ENCODE measurements at places on chromosomes 7 and 10.
A peak's percentile ranks its signal among the peaks of the same experiment; 100 is the strongest.

- peak; percentile 62 for DNase-seq
Measured at GRCh38 chr7:111090846-111091245, at the start of gene LRRN3. LRRN3 (plus strand) TSS chr7:111091127; CDS start chr7:111122773, 31,646 bp downstream.

- DNase-seq, result no peak
Measured at GRCh38 chr10:28906934-28907333, 229.6 kb downstream of the BAMBI start.

DNA sequence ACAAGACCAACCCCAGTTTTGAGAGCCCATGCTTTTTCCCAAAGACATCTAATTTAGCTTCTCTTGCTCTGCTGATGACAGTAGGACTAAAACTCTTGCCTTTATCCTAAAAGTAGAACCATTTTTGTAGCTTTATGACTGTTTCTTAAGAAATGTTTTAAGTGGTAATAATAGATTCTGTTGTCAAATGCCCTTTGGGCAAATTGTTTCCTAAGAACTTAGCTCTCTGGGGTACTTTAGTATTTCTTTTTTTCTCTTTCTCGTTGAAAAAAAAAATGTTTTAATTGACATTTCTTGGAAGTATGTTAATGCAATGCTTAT is 157.4 kb downstream of the ARID5B start:
- DNase-seq, result no peak

DNA sequence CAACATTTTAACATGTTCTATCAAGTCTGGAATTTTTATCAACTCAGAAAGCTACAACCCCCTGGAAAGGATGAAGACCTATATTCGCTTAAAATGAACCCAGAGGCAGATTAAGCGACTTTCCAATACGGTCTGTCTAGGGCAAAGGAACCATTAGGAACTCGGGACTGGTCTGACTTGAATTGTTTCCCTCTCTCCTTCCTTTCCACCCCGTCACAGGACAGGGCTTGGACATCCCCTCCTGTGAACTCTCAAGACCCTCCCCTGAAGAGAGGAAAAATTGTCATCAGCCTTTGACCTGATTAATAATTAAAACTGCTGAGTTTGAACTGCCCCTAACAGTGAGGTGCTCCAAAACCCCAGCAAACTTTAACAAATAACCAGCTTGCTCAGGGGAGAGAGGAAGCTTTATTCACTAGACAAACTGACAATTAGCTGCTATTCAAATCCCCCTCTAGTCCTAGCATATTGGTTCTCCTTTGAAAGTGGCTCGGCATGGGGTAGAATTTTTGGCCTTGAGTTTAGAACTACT is 22.6 kb upstream of the SLF2 start:
- DNase-seq, result no peak

DNA sequence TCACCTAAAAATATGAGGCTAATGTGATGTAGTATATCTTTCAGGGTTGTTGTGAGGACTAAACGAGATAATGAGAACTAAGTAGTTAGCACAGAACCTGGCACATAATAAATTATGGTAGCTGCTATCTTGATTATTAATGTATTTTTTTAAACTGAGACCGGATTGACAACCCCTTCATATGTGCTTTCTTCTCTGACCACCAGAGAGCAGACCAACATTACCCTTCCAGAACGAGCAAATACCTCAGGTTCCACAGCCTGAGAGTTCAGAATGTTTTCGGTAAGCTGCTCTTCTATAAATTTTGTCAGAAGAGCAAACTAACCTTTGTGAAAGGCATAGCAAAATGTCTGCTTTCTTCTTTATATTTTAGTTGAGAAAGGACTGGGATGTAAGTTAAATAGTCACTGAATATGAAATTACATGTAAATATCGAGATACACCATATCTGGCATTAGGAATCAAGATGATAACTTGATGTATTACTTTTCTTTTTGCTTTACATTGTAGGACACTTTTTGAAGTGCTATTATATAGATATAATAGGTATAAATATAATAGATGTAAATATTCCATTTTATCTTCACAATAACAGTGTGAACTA is 13.6 kb upstream of the BPGM start:
- DNase-seq, result peak; percentile 8

DNA sequence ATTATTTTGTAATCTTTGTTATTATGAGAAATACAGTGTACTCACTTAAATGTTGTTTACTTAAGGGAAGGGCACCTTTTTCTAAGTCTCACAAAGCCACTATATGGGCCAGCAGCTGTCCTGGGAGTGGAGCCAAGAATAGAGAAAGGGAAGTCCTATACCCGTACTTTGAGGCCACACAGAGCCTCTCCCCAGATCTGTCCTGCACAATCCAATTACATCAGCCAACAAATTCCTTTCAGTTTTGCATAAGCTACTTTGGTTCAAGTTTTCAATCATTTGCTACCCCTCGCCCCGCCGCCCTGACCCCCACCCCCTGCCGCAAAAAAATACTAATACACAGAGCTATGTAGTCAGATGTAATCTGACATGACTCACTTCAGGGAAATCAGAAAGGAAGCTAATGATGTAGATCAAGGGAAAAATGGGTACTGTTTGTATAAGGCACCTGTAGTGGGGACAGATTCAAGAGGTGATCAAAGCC is 297.4 kb upstream of the NEBL start:
- DNase-seq, result no peak

- no peak for DNase-seq
Measured at GRCh38 chr7:73985737-73986141, 42.2 kb upstream of the ELN start.

- DNase-seq, result no peak
Measured at GRCh38 chr10:62384447-62385081, 10.4 kb downstream of the ZNF365 start.

- DNase-seq, result no peak
Measured at GRCh38 chr10:80163741-80164341, 31.3 kb downstream of the PLAC9 start.

DNA sequence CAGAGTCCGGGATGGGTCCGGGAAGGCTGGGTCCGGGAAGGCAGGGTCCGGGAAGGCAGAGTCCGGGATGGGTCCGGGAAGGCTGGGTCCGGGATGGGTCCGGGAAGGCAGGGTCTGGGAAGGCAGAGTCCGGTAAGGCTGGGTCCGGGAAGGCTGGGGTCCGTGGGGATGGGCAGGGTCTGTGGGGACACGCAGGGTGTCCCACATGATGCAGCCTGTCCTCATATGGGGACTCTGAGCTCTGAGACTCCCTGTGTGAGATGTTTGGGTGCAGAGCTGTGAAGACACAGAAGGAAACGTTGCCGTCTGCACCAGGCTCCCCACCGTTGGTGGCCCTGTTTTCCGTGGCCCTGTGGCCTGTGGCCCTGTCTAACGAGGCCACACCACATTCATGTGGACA is 45.7 kb upstream of the ADGRA1 start:
- peak; percentile 18 for DNase-seq

DNA sequence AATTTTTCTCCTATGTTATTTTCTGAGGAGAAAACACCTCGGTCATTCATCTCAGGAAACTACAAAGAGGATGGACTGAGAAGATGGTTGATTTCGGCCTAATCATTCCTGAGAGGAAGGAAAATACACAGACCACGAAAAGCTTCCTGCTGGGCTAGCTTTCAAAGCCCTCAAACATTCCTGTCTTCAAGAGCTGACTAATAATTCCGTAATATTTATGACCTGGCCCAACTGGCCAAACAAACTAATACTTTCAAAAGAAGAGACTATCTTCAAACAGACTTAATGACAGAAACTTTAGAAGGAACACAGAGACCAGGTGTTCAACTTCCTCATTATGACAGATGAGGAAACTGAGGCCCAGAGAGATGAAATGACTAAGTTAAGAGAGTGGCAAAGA is 215.1 kb upstream of the FRMD4A start:
- DNase-seq, result no peak

- no peak for DNase-seq
Measured at GRCh38 chr10:15455456-15455855, 84.4 kb upstream of the FAM171A1 start.

DNA sequence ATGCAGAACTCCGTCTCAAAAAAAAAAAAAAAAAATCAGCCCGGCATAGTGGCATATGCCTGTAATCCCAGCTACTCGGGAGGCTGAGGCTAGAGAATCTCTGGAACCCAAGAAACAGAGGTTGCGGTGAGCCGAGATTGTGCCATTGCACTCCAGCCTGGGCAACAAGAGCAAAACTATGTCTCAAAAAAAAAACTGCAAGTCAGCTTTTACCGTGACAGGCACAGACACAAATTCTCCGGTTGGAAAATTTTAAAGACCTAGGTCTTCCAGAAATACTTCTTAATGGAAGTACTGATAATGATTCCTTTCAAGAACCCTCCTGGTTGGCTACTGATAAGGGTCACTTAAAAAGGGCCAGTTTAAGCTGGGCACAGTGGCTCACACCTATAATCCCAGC is 19.4 kb upstream of the ARPC1B start:
- DNase-seq, result no peak

DNA sequence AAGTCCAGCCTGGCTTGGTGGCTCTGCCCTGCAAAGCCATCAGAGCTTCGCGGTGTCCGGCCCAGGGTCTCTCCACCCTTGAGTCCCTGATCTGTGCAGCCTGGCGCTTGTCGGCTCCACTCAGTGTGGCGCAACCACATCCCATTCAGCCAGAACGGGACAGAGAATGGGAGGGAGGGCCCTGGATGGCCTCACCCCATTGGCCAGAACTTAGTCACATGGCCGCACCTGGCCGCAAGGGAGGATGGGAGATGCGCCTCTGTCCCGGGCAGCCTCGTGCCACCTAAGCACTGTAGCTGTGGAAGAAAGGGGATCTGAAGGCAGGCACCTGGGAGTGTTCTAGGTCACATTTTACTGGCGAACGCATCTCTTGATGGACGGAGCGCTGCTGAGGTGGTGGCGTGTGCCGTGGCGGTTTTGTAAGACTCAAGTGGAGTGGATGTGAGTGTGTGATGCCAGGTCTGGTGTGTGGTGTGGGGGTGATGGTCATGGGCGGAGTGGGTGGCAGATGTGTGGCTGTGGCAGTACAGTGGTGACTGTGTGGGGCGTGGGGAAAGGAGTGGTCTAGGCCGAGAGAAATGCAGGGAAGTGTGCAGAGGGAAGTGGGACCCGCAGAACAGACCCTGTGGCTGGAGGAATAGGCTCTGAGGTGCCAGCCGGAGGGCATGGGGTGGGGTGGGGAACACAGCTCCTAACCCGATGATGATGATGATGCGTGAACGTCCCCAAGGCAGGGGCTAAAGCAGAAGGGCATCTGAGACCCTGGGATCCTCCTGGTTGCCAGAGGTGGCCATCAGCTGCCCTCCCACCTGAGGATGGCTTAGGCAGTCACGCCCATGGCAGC is 19.0 kb downstream of the CLEC2L start:
- no peak for DNase-seq

DNA sequence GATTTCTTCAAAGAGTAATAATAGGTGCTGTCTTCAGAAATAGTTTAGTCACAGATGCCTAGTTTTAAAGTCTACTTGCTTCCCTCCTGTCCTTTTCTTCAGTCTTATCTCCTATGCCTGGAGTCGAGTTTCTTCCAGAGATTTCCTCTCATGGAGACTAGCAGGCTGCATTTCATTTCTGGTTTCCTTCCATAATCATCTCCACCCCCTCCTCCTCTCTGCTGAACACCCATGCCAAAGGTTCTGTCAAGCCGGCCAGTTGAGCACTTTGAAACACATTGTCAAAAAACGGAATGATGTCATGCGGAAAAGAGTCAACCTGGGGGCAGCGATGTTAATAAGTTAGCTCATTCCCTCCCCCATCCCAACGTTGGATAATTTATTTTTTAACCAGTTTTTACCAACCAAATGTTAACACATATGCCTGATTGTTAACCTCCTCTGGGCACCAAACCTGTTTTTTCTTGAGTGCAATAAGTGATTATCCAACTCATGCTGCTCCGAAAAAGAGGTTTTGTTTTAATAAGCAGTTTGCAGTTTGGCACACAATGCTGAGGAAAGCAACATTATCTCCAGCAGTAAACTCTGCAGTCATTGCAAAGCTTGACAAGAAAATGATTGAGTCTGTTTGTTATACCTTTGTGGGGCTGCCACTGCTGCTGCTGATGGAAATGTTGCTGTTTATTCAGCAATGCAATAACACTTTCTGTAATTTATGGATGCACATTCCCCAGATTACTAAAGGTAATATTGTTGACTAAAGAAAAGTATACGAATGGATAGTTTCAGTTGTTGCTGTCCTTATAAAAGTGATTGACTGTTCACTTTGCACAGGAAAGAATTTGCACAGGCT is 161.6 kb downstream of the LRMDA start:
- no peak for DNase-seq

DNA sequence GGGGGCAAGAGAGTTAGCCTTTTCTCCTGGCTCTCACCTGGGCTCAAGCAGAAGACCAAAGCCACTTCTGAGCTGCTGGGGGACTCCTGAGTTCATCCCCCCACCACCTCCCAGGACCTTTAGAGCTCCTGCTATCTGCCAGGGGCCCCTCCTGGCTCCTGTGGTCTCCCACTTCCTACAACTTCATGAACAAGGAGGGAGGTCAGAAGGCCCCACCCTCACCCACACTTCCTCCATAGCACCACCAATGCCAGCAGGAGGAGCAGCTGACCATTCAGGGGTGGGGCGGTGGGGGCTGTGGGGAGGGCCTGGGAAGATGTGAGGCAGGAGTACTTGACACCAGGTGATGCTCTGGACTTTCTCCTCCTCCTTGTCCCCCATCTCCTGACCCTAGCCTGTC is 32.6 kb upstream of the ADCYAP1R1 start:
- DNase-seq, result no peak

DNA sequence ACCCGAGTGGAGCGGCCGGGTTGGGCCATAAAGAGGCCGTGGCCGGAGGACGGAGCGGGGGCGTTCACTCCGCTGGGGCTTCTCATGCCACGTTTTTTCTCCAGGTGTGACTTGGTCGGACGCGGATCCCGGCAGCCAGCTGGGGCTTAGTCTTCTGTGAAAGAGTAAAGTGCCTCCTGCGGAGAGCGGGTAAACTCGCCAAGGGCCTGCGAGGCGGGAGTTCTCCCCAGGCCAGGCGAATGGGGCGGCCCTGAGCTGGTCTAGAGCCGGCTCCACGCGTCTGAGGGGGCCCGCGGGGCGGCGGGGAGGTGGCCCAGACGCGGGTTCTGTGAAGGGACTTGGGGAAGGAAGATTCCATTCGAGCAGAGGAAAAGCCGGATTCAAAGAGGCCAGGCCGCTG is 86.3 kb upstream of the VIPR2 start:
- DNase-seq, result no peak

- no peak for DNase-seq
Measured at GRCh38 chr7:120060875-120061274, 212.1 kb upstream of the KCND2 start.

DNA sequence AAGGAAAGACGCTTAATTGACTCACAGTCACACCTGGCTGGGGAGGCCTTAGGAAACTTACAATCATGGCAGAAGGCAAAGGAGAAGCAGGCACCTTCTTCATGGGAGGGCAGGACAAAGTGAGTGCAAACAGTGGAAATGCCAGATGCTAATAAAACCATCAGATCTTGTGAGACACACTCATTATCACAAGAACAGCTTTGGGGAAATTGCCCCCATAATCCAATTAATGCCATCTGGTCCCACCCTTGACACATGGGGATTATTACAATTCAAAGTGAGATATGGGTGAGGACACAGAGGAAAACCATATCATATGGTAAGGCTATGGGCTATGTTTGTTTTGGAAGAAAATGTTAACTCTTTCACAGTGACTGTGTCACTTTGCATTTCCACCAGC is 1272.5 kb upstream of the CELF2 start:
- no peak for DNase-seq

GRCh38 chr7:27890205-27890849 is 150.4 kb downstream of the TAX1BP1 start:
- DNase-seq, result no peak

Measured in stimulated activated CD4-positive, alpha-beta T cell treated with anti-CD3 and anti-CD28 coated beads, Interleukin-15, amount 100 ng/mL, for 24 hours (primary cell).